ENCODE measurements at places on chromosomes 5 and 9. TPM values are rescaled to one million over a fixed set of nuclear protein-coding genes. Genes with fewer than 3 reads are reported as not detected.

Gene CTXN3
- not detected for polyA plus RNA-seq

Gene ENHO
- 10.6 TPM for polyA plus RNA-seq

Gene LHX3
- polyA plus RNA-seq, result not detected

Gene MEGF10
- polyA plus RNA-seq, result 1.3 TPM

Gene LCN10
- 7.8 TPM for polyA plus RNA-seq

Gene SLC45A2
- 0.12 TPM for polyA plus RNA-seq

Gene TPD52L3
- polyA plus RNA-seq, result not detected

Gene PCDHA12
- polyA plus RNA-seq, result 0.48 TPM

Gene CDHR2
- 247 TPM for polyA plus RNA-seq

Gene PCDHGC4
- polyA plus RNA-seq, result 1.7 TPM

Gene CDC20B
- 0.15 TPM for polyA plus RNA-seq

Gene RORB
- polyA plus RNA-seq, result 0.16 TPM

Gene CER1
- polyA plus RNA-seq, result 0.06 TPM

Gene GLT6D1
- not detected for polyA plus RNA-seq

Gene LCN15
- polyA plus RNA-seq, result 14.0 TPM

Gene PCDHB13
- 1.4 TPM for polyA plus RNA-seq

Gene ADCY2
- 4.7 TPM for polyA plus RNA-seq

Gene FAM221B
- 0.10 TPM for polyA plus RNA-seq

Gene FOXD4L6
- 0.06 TPM for polyA plus RNA-seq

Gene NOL8
- 38.8 TPM for polyA plus RNA-seq

Gene GFRA3
- polyA plus RNA-seq, result 6.9 TPM

Gene IL31RA
- polyA plus RNA-seq, result 0.03 TPM

Gene CHSY3
- 1.7 TPM for polyA plus RNA-seq

Gene ATP10B
- polyA plus RNA-seq, result 35.6 TPM

Gene OTP
- polyA plus RNA-seq, result not detected

Gene OR1J4
- polyA plus RNA-seq, result not detected

Gene TRIM14
- polyA plus RNA-seq, result 59.2 TPM

Gene FREM1
- polyA plus RNA-seq, result 10.0 TPM

Gene SH3GL2
- 2.4 TPM for polyA plus RNA-seq

Data from large intestine (tissue), 12 donors.